ENCODE measurements at places on chromosomes 7 and 10.
A peak's percentile ranks its signal among the peaks of the same experiment; 100 is the strongest.

GRCh38 chr10:58796242-58796641 is 283.6 kb downstream of the BICC1 start:
- no peak for DNase-seq

DNA sequence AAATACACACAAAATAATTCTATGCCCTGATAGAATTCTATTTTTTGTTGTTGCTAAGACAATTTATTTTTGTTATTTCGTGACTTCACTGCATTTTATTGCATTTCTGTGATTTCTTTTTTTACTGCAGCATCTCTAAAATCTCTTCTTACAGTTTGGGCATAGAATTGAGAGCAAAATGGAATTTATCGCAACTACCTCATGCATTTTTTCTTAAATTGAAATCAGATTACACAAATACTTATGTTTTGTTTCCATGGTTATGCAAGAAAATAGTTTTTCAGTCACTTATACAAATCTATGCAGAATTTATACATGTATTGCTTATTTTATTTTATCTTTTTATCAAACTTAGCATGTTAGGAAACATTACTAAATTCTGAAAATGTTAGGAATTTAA is 781.8 kb upstream of the LRRTM3 start:
- DNase-seq: no peak

- peak; percentile 47 for DNase-seq
Measured at GRCh38 chr7:76020031-76020714, 25.8 kb upstream of the TMEM120A start.

DNA sequence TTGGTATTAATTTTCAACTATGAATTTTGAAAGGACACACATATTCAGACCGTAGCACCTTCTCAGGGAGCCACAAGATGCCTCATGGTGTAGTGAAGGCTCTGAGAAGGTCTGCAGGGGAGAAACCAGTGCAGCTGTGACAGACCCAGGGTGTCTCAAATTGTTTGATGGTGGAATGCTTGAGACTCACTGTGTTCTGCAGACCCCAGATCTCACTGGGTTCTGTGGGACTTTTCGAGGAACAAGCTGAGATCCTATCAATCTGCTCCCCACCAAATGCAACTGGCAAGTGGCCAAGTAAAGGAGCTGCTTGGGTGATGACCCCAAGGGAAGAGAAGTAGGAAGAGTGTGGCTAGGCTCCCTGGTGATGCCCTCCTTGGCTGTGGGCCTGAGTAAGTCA is 130.5 kb upstream of the UNC5B start:
- DNase-seq: no peak

DNA sequence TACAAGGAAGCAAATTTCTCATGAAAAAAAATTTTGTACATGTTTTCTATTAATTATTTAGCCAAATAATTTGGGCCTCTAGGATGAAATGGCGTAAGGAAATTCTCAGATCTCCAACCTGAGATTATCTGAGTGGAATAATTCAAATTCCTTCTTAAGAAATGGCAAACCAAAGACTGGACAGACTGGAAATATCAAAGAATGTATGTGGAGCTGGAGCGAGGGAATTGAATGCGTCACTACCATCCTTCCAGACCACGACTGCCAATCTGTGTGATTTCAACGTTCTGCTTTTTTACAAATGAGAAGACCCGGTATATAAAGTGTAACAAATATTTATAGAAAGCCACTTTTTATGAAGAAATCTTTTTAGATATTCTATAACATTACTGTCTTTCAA is 12.4 kb upstream of the BLNK start:
- no peak for DNase-seq

DNA sequence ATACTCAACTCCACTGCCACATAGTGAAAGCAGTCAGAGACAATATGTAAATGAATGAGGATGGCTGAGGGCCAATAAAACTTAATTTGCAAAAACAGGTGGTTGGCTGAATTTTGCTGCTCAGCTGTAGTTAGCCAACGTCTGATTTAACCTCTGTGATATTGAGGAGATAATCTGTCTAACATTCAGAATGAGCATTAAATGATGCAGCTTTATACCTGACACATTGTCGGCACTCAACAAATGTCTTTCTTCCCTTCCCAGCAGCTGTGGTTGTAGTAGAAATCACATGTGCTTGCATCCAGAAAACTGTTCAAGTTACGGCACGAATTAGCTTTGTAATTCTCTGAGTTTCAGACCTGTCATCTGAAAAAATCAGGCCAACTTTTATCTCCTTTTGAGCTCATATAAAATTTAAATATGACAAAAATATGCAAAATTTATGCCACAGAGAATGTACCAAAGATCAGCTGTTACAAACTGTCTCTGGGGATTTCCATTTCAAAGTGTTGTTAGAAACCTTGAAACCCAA is 1239.7 kb downstream of the GATA3 start:
- no peak for DNase-seq

DNA sequence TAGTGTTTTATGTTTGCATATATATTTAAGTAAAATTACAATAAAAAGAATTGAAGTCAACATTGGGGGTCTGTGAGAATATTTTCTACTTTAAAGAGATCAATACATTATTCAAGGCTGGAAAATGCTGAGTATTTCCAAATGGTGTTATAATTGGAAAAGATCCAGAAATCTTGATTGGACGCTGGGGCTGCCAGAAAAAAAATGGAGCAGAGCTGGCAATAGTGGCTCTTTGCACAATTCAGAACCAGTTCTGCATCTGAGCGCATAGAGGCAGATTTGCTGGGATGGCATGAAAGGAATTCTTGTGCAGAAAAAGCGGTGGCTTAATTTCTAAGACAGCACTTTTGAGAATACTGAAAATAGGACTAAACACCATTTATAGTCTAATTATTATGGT is 10.8 kb upstream of the VWC2 start:
- no peak for DNase-seq

DNA sequence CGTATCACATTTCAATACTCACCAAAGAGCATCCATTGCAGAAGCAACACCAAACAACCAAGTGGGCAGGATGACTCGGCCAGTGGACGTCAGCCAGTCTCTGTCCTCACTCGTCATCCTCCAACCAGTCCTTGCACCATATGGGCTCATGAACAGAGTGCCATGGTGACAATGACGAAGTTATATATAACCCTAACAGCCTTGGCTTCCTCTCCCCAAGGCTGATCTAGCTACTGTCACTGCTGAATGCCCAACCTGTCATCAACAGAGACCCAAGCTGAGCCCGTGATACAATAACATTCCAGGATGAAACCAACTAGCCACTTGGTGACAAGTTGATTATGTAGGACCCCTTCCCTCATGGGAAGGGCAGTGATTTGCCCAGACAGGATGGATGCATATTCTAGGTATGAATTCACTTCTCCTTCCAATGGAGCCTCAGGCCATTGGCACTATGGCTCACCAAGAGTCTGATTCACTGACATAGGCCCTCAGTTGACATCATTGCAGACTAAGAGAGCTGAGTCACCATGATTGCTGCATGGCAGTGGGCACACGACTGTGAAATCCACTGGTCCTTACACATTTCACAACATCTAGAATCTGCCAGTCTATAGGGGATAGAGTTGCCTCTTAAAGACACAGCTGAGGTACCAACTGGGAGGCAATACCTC is 26.3 kb upstream of the PPIF start:
- DNase-seq: no peak

GRCh38 chr7:103569621-103570305 is 123.8 kb upstream of the SLC26A5 start:
- no peak for DNase-seq

DNA sequence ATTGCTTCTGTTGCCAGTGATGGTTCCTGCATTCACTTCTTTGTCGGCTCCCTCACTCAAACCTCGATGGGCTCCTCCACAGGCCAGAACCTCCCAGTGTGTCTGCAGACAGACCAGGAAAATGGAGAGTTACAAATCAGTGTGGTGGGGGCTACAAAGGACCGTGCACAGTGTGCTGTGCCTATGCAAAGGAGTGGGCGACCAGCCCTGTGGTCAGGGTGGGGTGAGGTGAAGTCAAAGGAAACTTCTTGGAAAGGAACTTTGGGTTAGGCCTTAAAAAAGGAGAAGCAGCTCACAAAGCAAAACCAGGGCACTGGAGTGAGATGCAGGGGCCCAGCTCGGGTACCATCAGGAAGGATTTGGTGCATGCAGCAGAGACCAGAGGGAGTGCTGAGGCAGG is 304.3 kb upstream of the ZMIZ1 start:
- no peak for DNase-seq

DNA sequence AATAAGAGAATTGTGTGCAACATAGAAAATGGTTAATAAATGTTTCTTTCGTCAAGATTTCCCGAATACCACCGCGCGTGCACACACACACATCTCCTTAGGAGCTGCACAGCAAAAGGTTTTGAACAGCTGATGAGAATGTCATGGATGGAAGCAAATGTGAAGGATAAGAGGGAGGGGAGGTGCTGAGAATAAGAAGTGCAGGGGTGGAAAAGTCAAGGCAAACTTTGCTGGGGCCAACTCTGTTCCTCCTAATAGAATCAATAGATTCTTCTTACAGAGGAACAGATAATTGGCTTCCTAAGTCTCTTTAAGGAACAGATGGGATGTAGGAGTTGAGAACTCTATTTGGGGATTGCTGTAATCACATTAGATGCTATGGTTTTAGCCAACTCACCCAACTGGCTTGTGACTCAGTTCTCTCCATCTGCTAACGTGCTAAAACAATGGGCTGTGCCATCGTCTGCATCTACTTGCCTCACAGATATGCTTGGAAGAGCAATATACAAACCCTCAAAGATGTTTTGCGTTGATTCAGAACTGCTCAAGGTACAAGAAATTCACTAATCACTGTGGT is 408.2 kb upstream of the CELF2 start:
- DNase-seq: no peak

DNA sequence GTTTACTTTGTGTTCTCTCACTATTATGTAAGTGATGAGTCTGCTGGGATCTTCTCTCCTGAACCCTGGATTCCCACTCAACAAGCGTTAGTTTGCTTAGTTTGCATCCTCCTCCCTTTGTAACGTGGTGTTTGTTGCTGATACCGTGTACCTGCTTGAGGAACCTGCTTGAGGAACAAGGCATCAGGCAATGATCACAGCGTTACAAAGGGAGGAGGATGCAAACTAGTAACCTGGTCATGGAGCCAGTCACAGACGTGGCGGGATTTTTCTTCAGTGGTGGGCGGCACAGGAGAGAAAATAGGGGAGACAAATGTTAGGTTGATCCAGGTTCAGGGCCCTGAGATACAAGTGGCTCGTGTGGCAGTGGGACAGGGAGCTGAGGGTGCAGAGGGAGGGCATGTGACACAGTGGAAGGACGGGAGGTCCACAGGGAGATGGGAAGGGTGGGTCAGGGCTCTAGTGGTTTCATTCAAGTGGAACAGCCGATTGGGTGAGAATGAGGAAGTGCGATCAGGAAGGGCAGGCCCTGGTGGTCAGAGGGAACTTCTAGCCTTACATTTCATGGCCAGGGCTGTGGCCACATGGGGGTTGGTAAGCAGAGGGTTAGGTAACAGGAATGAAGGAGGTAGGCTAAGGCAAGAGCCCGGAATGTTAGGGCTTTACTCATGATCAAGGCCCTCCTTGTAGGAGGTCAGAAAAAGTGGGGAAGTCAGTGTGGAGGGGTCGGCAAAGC is 38.0 kb downstream of the SNX10 start:
- DNase-seq: no peak

GRCh38 chr7:138228769-138229168 is 152.5 kb downstream of the AKR1D1 start:
- no peak for DNase-seq

GRCh38 chr10:112816033-112816430 is 134.0 kb upstream of the TCF7L2 start:
- no peak for DNase-seq

- DNase-seq: no peak
Measured at GRCh38 chr7:105402221-105403095, 13.7 kb upstream of the SRPK2 start.

GRCh38 chr10:25934621-25935139 is 651 bp downstream of the MYO3A start:
- no peak for DNase-seq

DNA sequence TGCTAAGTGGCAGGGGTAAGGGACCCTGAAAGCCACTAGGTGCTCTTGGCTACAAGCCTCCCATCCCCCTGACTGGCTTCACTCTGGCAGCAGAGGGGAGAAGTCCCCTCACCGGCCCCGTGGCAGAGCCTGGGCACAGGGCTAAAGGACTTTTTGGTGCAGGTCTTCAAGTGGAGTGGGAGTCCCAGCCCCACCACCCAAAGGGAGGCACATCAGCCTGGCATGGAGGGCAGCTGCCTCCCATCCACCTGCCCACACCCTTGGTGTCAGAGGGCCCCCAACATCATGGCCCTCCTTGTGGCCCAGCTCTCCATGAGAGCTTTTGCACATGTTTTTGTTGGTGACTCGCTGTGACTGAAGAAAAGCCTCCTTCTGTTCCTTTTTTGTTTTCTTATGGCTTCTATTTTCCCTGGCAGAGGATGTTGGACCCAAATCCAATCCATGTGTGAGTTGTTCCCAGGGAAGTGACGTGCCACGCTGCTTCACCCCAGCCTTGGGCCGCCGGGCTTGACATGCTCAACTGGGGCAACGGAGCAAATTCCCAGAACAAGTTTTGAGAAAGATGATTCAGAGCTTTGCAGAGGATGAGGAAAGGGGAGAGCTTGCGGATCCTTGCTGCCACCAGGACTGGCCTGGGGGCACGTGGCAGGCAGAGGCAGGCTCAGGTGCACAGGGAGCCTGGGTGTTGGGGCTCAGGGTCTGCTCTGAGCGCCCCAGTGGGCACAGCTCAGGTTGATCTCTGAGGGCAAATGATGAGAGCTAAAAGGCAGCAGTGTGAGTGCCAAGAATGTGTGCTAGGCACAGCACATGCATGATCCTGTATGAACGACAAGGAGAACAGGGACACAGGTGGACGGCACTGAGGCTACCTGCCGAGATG is 1.9 kb upstream of the AEBP1 start:
- no peak for DNase-seq

GRCh38 chr7:138835087-138835486 is 37.1 kb upstream of the ATP6V0A4 start:
- no peak for DNase-seq

GRCh38 chr7:51732951-51733350 is 416.3 kb upstream of the COBL start:
- DNase-seq: no peak

DNA sequence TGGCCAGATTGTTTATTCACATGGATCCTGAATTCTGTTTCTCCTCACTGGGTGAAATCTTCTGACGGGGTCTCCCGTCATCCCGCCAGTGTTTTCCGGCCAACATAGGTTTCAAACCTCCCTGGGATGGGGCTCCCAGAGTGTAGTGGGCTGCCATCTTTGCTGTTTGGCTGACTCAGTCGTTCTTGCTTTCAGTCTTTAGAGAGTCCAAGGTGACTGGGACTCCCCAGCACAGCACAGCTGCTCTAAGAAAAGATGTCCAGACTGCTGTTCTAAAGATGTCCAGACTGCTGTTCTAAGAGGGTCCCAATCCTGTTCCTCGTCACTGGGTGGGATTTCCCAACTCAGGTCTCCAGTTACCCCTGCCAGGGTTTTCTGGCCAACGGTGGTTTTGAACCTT is 801.9 kb upstream of the IGFBP3 start:
- DNase-seq: no peak

DNA sequence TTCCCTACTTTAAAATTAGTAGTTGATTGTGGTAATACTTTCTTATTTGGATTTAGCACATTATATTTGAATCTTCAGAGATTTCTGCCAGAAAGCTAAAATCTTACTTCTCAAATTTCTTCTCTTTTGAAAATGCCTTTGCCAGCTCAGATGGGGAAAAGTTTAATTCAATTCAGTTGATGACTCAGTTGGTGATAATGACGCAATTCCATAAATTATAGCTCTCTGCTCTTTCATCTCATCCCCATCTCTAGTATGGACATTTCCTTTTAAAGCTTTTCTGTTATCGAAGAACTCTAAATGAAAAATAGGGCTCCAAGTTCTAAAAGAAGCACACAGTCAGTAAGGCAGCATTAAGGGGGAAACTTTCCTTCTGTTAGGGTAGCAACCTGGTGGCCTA is 25.5 kb downstream of the RNLS start:
- DNase-seq: no peak

- peak; percentile 22 for DNase-seq
Measured at GRCh38 chr7:78226059-78226719, 427.6 kb downstream of the PHTF2 start.
